ENCODE measurements at places on chromosomes 5 and 9.

DNA sequence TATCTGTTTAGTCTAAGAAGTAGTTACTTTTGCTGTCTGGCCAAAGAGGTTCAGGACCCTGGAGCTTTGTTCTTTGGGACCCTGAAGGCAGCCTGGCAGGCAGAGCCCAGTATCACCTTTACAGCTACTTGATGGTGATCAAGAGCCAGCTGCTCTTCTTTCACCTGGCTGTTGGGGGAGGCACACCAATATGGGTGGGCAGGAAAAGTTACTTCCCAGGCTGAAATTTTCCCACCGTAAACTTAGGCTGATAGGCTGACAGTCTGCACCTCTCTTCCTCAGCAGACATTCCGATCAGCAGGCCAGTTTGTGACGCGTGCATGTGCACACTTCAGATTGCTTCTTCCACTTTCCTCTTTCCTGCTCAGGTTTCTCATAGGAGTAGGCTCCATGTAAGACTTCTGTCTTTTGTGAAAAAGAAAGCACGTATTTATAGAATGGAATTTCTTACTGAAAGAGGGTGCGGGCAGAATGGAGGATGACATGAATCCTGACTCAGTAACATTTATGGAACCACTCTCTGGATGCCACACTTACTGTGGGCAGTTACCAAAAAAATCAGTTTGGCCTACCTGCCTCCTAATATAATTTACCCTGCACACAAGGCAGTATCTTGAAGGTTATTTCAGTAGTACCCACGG, 223.9 kb upstream of the DMRT1 start:
- DNase-seq, result no peak

- DNase-seq, result no peak
These were observed 78.6 kb downstream of the AMBP start for GRCh38 chr9:113999256-114000062.

DNA sequence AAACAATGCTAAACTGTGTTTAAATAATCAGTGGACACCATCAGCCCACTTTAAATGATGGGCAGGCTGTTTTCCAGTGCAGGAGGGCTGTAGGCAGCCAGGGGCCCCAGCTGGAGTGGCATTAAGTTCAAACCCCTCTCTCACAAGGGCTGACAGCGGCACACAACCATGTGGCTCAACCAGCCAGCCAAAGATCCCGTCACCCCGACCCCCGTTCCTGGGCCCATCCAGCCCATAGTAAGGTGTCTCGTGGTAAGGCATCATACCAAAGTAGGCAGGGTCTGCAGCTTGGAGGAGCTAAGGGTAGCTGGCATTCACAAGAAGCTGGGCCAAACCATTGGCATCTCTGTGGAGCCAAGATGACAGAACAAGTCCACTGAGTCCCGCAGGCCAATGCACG, 24.9 kb downstream of the BTNL9 start:
- no peak for DNase-seq

DNA sequence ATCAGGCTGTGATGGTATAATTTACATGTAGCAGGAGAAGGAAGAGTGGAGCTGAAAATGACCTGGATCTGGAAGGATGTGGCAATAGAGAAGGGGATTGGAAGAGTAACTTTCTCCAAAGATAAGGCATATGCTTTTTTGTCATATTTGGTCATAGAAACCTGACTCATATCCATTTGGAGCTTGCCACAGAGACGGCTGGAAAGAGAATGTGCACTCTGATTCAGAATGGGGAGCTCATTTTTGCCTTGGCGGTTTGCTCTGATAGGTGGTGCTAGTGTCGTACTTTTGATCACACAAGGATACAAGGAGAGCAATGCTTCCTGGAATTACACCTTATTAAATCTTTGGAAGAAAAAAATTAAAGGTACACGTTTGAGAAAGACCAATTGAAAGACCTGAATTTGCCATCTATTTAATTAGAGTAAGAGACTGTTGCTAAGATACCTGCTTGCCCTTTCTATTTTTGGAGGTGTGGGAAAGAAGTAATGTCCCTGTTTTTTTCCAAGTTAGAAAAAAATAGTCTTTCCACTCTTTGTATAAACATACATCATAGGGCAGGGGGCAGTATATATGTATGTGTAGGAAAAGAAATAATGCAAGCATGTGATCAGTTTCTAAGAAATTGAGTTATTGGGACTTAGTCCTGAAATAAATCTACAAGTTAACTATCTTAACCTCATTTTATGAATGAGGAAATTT, 5.4 kb downstream of the LSM11 start:
- no peak for DNase-seq

GRCh38 chr9:127749090-127749787, 14.1 kb upstream of the TOR2A start:
- DNase-seq, result no peak

GRCh38 chr9:105309531-105309931, 65.1 kb downstream of the SLC44A1 start:
- no peak for DNase-seq

- DNase-seq, result peak; percentile 24
These were observed 7.3 kb downstream of the EGFLAM start for GRCh38 chr5:38265546-38266179.

DNA sequence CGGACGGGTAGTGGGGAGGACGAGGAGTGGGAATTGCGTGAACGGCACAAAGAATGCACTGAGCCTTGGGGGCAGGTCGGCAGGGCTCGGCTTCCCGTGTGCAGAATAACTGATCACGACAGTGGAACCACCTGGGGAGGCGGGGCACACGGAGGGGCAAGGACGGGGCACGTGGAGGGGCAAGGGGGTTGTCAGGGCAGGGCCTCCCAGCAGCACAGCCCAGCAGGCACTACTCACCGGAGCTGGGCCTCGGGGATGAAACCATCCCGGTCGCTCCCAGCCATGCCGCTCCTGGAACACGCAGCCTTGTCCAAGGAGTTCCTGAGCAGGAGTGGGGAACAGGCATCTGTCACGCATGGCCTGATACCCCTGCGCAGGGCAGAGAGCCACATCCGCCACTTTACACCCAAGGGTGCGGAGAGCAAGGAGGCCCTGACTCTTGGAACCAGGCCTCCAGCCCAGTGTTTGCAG, 33.4 kb downstream of the SARDH start:
- no peak for DNase-seq

GRCh38 chr9:77712533-77713130, 64.5 kb upstream of the GNA14 start:
- no peak for DNase-seq

DNA sequence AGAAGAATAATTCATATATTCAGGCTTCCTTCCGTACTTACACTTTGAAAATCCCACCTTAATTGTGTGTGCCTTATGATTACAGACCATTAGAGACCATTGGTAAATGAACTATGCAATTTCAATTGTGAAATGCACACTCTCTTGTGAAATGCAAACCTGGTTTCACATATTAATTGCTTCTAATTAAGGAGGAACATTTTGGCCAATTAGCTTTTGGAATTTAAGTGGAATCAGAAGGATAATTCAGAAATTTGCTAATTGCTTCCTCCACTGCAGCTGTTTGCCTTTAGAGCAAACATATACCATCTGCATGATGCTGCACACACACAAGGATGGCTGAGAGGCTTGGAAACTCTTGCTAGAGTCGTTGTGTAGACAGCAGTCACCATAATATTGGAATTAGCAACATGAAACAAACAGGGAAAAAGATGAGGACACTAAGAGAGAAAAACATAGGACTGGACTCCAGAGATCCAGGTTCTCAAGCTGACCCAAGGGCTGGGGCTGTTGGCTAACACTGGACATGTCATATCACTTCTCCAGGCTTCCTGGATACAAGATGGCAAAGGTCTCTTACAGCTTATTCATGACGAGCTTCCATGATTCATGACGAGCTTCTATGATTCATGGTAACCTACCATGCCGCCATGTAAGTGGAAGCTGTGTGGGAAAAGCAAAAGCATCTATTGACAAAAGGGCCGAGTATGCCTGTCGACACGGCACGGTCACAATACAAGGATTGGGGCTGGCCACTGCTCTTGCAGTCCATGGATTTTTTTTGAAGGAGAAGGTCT, 78.0 kb downstream of the PTCH1 start:
- no peak for DNase-seq

DNA sequence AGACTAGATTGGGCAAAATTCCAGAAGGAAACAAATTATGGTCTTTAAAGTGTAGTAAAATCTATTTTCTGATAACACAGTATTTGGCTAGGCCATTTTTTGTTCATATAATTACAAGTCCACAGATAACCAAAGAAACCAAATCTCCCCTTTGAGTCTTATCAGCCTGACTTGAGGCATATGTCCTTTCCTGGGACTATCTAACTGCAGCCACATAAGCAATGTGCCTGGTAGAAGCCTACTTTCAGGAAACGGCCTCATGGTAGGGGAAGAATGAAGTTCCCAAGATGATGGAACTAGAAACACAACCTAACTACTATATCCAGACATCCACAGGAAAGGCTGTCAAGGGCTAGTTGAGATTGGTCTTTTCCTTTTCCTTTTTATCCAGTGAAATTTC, 130.0 kb downstream of the PIK3R1 start:
- DNase-seq, result no peak

- no peak for DNase-seq
These were observed 83.7 kb upstream of the ORM1 start for GRCh38 chr9:114238891-114239875.

- no peak for DNase-seq
These were observed 281.7 kb downstream of the TMEM38B start for GRCh38 chr9:105975886-105976645.

DNA sequence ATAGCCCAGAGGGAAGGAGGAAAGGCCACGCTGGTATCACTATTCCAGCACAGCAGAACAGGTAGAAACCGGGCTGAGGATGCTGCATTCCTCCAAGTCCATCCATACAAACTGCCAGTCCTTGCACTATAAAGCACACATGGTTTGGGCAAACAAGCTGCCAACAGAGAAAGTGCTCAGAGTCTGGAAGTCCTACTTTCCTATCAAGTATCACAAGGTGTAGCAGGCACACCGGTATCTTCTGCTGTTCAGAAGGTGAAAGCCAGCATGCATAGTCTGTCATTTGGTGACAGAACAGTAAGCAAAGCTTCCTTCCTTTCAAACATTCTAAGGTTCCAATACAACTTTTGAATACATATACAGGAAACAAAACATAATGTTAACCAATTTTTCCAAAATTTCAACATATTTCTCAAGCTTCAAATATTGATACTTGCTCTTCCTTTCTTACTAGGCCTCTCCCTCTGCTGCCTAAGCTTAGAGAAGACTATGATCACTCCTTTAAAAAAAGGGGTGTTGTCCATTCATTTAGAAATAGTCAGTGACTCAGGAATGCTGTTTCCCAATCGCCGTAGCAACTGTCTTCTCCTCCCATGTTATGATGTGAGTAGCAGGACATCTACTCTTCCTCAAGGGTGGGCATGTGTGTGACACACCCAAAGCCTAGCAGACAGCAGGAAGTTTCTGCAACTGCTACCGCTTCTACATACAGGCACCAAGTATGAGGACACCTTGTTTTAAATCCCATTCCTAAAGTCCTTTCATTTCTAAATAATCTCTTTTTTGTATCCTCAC, 14.7 kb downstream of the DIAPH1 start:
- no peak for DNase-seq
